GM13976 (cell line): ENCODE measurements at places on chromosomes 6 and 20.

- DNase-seq = peak; percentile 93
Measured at GRCh38 chr6:43687437-43688347, at the start of gene MRPS18A. Gene MRPS18A (minus strand): TSS chr6:43687791. CDS start chr6:43687779, 12 bp downstream.

GRCh38 chr20:57605045-57605444 lies 15.2 kb downstream of the ZBP1 start:
- DNase-seq = no peak

DNA sequence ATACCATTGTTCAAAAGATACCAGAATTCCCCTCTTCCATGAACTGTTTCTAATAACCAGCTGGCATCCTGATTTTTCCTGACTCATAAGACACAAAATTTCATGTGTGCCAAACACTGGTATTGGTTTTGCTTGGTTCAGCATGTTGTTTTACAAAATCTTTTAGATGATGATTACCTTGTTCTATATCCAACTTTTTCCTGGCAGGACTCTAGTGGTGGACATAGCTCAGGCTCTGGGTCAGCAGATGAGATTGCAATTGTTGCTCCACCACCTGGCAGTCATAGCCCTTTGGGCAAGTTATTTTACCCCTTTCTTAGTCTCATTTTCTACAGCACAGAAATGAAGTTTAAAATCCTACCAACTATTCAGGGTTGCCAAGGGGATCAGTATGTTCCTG lies 6.2 kb downstream of the TRIM38 start:
- DNase-seq = no peak

- DNase-seq = no peak
Measured at GRCh38 chr20:11235058-11235457, 561.3 kb upstream of the JAG1 start.

DNA sequence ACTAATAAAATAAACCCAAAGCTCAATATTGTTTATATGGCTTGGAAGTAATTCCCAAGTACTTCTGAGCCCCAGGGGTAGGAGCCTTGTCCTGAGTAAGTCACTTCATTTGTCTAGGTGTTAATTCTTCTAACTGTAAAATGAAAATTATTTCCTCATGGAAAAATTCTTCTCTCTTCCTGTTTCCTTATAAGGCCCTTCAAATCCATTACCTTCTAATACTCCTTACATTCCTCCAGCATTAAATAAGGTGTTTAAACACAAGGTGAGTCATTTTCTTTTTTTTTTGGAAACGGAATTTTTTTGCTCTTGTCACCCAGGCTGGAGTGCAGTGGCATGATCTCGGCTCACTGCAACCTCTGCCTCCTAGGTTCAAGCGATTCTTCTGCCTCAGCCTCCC lies 41.9 kb downstream of the PRR18 start:
- no peak for DNase-seq

- DNase-seq = no peak
Measured at GRCh38 chr6:90183587-90184333, 112.9 kb downstream of the BACH2 start.

DNA sequence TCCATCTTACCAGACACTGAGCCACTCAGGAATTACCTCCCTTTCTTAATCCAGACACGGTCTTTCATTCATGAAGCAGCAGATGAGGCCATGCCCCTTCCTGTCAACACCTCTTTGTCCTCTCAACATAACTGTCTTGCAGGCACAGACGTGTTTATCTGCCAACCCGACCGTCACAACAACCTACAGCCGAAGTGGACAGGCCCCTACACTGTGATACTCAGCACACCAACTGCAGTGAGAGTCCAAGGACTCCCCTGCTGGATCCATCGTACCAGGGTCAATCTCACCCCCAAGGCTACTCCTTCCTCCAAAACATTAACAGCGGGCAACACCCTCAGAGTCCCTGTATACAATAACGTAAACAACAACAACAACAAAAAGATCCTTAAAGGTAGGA lies 30.6 kb upstream of the ULBP3 start:
- DNase-seq = no peak

DNA sequence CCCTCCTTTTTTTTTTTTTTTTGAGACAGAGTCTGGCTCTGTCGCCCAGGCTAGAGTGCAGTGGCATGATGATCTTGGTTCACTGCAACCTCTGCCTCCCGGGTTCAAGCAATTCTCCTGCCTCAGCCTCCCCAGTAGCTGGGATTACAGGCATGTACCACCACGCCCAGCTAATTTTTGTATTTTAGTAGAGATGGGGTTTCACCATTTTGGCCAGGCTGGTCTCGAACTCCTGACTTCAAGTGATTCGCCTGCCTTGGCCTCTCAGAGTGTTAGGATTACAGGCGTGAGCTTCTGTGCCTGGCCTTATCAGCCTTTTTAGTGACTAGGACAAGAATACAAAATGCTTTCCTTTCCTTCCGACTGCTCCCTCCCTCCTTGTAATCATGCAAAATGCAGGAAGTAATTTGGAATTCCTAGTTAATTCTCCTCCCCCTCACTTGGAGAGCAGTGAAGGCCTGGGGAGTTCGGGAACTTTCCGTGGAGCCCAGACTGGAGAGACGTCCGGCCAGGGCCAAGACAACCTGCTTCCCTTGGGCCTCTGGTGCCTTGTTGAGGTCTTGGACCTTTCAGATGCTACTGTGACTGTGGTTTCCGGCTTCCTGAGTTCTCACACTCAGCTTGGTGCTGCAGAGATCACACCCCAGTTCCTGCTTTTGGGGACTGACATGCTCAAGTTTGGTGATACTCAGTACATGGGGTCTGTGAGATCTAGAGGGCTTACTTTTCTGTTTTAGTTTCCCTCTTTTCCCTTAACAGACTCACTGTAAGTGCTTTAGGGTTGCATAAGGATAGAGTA lies 3.9 kb upstream of the PHF20 start:
- peak; percentile 84 for DNase-seq

DNA sequence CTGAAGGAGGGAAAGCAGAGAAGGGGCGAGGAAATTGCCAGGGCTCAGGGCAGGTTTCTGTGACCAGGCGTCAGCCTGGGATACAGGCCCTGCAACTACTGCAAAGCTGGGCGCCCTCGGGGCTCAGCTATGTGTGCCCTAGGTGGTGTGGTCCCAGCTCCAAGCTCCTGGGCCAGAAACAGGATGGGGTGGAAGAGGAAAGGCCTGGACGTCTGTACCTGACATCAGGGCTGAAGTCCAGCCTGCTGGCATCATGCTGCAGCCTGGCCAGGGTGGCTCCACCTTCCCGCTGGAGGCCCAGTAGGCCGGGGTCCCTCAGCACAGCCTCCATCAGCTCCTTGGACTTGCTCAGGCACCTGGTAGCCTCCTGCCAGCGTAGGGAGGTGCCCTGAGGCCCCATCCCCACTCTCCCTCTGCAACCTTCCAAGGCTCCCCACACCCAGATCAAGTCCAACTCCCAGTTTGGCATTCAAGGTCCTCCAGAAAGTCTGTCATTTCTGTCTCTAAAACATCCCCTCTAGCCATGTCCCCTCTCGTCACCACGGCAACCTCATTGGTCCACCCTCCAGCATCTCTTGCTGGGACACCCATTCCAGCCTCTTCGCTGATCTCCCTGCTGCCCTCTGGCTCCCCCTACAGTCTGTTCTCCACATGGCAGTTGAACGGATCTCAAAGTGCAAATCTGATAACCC lies 38.2 kb downstream of the KIAA1755 start:
- DNase-seq = peak; percentile 86

DNA sequence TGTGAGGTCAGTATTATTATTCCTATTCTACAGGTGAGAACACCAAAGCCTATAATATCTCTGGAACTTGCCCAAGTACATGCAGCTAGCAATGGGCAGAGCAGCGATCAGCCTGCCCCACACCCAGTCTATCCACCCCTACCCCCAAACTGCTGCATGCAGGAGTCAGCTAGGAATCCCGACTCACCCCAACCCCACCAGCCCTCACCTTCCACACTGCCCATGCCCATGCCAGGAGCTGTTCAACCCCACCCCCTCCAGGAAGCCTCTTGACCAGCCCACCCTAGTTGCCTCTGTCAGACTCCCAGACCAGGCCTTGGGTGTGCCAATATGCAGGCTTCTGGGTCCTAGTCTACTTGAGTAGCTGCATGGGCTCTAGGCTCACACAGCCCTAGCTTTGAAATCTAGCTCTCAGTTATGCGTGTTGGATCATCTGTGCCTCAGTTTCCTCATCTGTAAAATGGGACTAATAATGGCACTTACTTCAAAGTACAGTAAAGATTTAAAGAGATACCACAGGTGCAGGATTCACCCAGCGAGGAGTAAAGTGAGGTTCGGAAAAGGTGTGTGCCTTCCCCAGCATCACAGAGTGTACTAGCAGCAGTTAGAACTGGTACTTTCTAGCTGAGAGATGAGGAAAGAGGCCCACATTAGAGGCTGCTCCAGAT lies 173.2 kb downstream of the VEGFA start:
- DNase-seq = no peak

DNA sequence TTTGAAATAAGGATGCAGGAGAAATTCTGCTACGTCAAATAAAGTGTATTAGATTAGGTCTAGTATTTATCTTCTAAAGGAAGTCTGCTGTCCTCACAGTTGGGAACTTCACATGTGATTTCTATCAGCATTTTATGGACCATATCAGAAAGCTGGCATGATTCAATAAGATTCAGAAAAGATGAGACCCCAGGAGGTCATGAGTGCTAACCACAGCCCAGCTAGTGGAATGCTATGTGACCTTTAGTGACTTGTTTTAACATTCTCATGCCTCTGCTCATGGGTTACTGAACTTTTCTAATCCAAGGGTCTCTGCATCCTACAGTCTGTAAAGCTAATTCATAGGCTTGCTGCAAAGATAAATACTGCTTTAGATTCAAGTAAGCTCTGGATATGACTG lies 150.1 kb downstream of the GMPR start:
- DNase-seq = no peak

DNA sequence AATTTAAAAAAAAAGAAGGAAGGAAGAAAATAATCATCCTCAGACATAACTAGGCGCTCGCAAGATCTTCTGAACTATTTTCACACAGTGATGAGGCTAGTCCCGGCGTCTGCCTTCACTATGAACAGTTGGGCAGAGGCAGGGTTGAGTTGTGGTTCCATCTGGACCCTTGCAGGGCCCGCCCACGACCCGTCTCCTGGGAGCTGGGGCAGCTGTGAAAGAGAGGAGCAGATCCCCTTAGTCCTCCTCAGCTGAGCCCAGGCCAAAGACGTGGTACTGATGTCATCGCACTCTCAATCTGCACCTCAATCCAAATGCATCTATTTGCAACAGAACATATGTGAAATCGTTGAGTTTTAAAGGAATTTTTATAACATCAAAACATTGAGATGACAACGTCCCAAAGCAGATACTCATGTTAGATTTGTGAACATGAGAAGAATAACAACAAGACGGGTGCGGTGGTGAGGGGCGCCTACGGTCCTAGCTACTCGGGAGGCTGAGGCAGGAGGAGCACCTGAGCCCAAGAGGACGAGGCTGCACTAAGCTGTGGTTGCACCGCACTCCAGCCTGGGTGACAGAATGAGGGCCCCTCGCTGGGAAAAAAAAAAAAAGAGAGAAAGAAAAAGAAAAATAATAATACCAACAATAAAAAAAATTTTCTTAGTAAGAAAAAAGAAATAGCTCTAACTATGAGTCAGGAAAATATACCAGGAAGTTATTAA lies 15.3 kb downstream of the TCFL5 start:
- no peak for DNase-seq

- no peak for DNase-seq
Measured at GRCh38 chr6:91447081-91447480, 860.2 kb upstream of the MAP3K7 start.

DNA sequence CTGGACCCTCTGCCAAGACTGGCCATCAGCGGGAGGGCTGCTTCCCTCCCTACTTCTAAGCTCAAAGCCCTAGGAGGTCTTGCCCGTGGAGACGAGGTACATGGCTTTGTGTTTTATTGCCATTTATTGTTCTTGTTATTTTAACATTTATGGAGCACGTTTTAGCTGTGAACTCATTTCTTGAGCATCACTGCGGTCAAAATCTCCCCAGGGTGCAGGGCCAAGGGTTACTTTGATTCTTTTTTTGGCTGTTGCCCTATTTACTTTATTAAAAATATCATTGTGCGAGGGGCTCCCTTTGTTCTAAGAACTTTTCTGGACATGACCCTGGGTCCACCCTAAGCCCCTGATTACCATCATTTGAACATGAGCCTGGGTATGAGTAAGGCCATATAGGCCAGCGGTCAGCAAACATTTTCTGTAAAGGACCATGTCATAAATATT lies 51.6 kb downstream of the EYA2 start:
- no peak for DNase-seq

DNA sequence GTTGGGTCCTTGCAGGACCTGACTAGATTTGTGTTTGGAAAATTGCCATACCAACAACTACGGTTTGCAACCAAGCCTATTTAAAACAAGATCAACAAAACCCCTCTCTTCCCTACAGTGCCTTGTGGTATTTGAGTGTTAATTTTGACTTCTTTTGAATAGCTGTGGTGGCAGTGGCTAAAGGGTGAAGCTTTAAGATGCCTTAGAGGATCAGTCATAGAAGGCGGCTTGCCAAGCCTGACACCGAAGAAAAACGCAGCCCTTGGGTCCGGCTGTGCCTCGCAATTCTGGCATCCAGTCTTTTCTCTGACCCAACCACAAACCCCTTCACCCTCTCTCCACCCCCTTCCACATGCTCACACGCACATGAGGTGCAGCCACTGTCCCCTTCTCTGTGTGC lies 32.6 kb downstream of the BMP6 start:
- DNase-seq = no peak

GRCh38 chr20:49448917-49449316 lies 33.6 kb downstream of the KCNB1 start:
- DNase-seq = no peak

- no peak for DNase-seq
Measured at GRCh38 chr6:52995913-52996645, 995 bp upstream of the GSTA4 start.
